ENCODE measurements at places on chromosomes 6 and 20.

GRCh38 chr6:51929934-51930574 is 157.4 kb downstream of the PKHD1 start:
- DNase-seq, result no peak

DNA sequence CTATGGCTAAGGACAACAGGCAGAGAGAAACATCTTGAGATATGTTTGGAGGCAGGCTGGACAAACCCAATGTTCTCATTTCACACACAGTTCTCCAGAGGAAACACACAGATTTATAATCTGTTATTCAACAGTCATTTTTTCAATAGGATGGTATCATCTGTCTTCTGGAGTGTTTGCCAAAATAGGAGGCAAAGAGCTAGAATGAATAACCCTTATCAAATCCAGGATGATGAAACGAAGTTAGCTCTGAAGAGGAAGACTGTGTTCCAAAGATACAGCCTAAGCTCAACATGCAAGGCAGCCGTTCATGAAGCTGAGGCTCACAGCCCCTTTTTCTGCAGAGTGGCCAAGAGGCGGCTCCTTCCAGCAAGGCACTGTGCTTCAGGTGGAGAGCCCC is 70.8 kb downstream of the PPP1R3G start:
- no peak for DNase-seq

DNA sequence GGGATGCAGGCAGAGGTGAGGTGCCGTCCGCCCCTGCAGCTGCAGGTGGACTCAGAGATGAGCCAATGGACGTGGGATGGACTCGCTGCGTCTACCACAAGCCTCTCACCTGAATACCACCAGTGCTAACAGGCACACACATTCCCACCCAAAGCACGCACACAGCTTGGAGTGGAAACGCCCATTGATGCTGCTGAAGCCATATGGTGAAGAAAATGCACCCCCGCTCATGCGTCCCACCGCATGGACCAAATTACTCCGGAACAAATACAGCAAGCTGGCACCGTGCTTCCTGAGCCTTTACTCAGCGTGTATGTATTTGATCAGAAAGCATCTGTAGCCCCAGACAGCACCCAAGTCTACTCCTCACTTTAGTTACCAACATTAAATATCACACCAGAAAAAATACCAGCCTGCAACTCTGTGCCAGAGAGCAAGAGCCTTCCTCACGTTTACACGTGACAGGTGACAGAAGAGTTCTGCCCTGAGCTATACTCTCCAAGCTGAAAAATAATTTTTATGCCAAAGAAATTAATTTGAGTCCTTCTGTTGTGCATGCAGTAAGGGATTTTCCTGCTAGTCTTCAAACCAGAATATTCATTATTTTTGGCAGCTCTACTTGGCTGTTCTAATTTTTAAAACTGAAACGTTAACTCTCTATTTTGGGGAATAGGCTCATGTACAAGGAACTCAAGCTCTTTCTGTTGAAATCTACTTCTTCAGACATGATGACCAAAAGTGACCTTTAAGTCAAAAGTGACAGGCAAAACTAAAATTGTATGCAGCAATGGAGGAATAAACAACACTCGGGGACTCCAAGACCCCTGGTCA is 58.2 kb upstream of the SYNDIG1 start:
- no peak for DNase-seq

DNA sequence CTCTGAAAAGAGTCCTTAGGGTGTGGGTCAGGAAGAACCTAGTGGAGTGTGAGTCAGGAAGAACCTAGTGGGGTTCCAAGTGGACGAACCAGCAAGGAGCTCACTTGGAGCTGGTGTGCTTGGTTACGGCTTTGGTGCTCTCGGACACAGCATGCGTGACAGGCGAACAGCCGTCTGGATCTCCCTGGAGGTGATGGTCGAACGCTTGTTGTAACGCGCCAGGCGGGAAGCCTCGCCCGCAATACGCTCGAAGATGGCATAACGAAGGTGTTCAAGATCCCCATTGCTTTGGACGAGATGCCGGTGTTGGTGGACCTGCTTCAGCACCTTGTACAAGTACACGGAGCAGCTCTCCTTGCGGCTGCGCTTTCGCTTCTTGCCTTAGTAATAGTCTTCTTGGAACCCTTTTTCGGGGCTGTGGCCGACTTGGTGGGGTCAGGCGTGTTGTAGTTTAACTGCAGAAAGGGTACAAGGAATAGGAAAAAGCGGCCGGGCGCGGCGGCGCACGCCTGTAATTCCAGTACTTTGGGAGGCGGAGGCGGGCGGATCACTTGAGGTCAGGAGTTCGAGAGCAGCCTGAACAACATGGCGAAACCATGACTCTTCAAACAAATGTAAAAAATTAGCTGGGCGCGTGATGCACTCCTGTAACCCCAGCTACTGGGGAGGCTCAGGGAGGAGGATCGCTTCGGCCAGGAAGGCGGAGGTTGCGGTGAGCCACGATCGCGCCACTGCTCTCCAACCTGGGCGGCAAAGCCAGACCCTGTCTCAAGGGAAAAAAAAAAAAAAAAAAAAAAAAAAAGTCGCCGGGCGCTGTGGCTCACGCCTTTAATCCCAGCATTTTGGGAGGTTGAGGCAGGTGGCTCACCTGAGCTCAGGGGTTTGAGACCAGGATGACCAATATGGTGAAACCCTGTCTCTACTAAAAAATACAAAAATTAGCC is 48.0 kb downstream of the OR2B2 start:
- DNase-seq, result peak; percentile 17

GRCh38 chr20:22620342-22620741 is 36.0 kb upstream of the FOXA2 start:
- DNase-seq, result no peak

GRCh38 chr20:14687313-14687712 is 349.9 kb upstream of the FLRT3 start:
- DNase-seq, result no peak

DNA sequence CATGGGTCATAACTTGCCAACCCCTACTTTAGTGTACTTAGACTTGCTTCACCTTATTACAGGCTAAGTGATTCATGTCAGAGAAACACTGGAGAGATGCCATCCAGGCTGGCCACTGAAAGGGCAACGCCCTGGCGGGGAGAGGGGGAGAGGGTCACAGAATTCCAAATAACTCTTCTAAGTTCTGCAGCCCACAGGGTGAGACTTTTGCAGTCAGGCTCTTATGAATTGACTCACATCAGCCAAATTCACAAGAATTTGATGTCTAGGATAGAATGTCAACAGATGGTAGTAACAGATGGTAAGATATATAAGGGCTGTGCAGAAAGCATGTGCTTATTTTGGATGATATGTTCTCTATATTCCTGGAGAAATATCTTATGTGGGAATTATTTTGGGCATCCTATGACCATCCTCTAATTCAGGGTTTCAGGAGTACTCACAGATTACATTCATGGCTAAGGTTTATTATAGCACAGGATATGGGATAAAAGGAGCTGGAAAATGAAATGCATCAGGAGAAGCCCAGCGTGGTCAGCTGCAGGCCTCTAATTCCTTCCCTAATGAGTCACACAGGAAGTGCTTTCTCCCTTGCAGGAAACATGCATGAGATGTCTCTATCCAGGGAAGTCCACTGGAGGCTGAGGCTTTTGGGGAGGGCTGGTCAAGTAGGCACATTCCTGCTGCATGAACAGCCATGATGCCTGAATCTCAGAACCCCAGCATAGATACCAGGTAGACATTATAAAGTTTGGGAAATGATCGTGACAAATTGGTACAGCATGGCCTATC is 58.7 kb upstream of the RIN2 start:
- DNase-seq, result no peak
